GM12878 (cell line): ENCODE measurements at places on chromosomes 3 and 15.

- no peak for DNase-seq
Observed at GRCh38 chr3:34396288-34396687, 597.9 kb downstream of the PDCD6IP start.

- no peak for DNase-seq
Observed at GRCh38 chr3:178194539-178194938, 341.7 kb upstream of the KCNMB2 start.

DNA sequence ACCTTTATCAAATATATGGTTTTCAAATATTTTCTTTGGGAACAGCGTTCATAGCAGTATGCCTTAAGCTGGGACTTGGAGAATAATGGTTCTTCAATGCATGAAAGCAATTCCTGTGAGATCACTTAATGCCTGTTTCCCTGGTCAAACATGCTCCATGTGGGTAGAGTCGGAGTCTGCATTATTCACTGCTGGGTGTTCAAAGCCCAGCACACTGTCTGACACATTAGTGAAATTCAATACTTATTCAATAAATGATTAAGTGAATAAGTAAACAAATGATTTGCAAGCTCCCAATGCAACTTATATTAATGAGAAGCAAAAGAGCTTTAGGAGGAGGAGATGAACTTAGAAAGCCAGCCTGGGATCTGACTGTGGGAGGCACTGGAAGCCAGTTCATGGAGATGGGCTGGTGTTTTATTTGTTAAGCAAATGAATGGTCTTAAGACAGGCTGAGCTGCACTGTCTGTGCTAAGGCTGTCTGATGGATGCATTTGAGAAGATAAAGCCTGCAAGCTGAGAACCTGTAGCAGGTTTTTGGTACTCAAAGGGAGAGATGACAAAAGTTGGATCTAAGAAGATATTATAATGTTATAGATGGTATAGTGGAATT is 490.8 kb downstream of the MCTP2 start:
- no peak for DNase-seq

DNA sequence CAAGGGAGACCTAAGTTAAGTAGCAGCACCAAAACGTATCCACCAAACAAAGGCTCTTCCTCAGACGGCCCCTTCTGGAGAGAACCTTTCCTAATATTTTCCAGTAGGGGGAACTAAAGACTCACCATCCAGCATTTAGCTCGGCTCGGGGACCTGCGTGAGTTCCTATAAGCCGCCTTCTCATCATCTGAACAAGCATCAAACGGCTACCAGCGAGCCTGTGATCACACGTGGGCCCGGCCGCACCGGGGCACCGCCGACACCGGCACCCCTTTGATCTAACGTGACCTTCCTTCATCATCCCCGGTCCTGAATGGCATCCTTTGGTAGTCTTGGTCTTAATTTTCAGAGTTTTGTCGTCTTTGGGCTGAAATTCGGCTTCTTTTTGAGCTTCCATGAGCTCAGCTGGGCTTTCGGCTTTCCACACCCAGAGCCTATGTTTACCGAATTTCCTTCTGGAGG is 1.4 kb upstream of the ROBO2 start:
- DNase-seq, result no peak

- DNase-seq, result no peak
Observed at GRCh38 chr3:186307594-186308221, 54.3 kb downstream of the DGKG start.

DNA sequence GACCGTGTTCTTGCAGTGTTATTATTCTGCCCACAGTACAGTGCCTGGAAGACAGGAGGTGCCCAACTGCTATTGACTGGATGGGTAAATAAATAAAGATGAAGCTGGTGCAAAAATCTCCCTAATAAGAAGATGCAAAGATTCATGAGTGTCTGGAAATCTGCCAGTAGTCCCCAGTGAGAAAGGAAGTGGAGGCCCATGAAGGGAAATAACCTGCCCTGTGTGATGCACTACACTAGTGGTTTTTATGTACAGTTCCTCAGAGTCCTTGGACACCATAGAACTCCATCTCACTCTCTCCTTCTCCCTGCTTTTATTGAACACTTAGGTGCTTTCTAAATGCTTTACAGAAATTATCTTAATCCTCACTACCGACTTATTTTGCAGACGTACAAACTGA is 8.3 kb upstream of the SUCLG2 start:
- no peak for DNase-seq

DNA sequence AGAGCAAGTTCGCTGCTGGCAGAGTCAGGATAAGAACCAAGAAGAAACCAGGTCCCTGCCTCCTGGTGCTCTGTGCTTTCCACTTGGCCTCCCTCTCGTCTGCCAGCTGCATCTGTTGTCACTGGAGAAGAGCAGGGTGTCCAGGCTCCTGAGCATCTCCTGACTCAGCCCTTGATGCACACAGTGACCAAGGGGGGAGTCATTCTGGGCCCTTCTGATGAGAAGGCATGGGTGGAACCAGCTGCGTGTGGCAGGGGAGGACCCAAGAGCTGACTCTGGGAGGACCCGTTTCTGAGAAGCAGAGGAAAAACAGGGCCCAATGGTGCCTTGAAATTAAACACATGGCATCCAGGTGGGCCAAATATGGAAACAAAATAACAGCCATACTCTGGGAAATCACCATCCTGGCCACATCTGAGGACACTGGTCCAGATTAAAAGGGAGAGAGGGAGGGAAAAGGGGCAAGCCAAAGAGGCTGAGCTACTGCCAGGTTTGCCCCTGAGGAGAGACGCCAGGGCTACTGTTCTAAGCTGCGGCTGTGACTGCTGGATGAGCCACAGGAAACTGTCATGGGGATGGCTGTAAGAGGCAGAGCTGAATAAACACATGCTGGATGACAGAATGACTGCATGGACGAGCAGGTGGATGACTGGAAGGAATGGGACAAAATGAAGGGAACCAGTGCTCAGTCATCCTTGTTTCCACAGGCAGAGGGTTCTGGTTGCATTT is 58.1 kb upstream of the CA12 start:
- DNase-seq, result no peak

DNA sequence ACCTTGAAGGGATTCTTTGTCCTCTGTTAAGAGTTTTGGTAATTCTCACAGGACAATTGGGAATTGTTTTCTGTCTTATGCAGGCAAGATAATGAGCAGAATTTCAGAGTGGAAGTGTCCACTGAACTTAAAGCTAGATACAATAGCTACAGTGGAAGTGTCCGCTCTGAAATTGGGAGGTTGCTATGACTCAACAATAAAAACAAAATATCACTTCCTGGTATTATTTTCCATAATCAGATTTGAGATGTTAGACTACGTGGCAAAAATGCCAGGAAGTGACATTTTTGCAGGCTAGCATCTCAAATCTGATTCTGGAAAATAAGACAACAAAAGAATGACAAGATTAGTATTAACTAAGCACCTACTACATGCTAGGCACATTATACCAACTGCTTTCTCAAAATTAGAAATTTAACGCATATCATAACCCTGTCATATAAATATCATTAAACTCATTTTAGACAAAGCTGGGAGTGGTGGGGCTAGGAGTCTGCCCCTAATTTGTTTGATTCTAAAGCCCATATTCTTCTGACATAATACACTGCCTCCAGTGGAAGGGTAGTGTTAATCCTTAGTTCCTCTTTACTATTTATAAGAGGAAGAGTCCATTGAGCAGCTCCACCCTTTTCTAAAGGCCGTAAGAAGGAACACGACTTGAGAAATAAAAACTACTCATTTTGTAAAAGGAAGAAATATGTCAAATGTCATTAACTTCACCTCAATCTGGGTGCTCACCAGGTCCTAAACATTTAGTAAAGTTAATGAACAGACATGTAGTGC is 266.9 kb upstream of the STT3B start:
- no peak for DNase-seq

GRCh38 chr3:141979050-141979671 is 102.7 kb downstream of the ATP1B3 start:
- no peak for DNase-seq

DNA sequence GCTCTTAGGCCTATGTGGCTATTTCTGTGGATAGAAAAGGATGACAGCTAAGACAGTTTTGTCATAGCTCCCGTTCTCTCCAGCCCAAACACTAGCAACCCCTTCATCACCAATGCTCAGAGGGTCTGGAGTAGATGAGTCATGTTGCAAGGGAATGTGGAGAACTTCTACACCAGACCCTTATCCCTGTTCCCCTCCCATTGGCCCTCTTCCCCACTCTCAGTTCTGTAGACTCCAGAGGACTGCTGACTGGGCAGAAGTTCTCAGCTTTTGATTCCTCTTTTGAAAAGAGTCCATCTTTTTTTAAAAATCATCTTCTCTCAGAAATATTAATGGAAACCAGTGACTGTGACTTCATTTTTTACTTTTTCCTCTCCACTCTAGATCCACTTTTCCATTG is 2.4 kb upstream of the MYZAP start:
- DNase-seq, result no peak

DNA sequence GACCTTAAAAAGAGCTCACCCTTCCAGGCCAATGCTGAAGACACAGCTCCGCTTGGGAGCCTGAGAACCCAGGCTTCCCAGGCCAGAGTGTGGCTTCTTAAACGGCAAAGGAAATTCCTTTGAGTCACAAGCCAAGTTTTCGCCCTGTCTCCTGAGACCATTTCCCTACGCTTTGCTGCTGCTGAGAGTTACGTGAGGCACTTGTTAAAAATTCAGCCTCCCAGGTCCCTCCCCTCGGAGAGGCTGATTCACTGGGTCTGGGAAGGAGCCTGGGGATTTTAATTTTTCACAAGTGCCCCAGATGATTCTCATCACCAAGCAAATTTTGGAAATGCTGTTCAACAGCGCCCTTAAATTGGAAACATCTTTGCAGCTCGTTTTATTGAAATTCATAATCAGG is 25.5 kb downstream of the RLBP1 start:
- no peak for DNase-seq

DNA sequence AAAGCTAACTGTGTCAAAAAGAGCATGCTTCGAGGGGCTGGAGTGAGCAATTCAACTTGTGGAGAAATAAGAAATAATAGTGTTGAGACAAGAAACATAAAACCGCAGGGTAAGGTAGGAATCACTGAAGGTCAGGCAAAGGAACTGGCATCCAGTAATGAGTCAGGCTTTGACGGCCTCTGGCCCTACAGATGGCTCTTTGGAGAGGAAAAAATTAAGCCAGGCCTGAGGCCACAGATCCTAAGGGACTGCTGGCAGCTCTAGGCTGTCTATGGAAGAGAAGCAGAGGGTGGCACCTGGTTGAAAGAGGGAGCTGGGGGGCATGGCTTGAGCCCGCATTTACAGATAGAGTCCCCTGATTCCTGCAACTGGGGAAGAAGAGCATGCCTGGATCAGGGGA is 28.6 kb upstream of the ZSCAN2 start:
- no peak for DNase-seq

DNA sequence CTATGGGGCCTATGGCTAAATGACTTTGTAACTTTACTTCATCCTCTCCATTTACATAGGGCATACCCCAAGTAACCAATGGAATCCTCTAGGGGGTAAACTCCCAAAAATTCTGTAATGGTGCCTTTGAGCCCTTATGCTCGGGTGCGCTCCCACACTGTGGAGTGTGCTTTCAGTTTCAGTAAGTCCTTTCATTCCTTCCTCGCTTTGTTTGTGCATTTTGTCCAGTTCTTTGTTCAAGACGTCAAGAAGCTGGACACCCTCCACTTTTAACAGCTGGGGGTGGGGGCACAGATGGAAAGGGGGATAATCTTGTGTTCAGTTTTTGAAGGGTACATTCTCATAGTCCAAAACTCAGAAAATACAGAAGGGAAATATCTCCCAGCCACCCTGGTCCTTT is 84.4 kb upstream of the C2CD4B start:
- DNase-seq, result no peak

GRCh38 chr3:133058243-133058642 is 20.1 kb downstream of the TMEM108 start:
- no peak for DNase-seq

DNA sequence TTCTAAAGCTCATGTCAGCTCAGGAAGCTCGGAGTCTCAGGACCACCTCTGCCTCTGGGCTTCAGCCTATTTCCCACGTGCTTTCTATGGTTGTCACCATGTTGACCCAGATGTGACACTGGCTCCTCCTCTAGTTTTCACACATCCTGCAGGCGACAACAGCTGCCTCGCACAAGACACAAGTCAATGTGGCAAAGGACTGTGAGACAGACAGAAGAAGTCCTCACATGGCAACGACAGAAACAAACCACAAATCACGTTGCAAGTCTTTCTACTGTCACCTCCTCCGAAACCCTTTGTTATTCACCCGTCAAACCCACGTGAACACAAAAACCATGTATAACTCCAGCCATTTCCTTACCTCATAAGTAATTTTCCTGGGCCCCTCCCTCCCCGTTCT is 194.5 kb downstream of the MEX3B start:
- no peak for DNase-seq

DNA sequence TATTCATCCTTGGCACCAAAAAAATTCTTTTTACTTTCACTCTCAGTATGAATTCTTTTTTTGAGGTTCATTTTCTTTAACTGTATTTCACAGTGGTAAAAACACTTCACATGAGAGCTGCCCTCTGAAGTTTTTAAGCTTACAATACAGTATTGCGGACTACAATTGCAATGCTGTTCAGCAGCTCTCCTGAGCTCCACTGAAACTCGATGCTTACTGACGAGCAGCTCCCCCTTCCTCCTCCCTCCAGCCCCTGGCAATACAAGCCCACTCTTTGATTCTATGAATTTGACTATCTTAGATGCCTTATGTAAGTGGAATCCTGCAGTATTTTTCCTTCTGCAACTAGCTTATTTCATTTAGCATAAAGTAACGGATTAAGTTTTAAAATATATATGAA is 183.4 kb downstream of the ADAMTS17 start:
- no peak for DNase-seq

- no peak for DNase-seq
Observed at GRCh38 chr15:89091627-89092220, 3.5 kb downstream of the ABHD2 start.

DNA sequence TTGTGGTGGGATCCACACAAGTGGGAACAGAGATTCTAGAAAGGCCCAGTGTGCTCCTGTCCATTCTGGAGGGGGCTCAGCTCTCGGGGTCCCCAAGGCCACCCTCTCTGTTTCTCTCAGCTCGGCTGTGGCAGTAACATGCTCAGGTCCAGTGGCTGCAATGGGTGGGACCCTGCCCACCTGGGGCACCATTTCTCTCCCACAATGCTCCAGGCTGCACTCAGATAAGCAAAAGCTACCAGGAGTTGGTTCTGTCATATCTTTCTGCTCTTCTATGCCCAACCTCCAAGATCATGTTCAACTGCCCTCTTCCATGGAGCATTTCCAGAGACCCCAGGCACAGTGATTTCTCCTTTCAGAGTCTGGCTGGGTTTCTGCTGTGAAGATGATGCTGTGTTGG is 40.8 kb downstream of the ITGA11 start:
- no peak for DNase-seq

DNA sequence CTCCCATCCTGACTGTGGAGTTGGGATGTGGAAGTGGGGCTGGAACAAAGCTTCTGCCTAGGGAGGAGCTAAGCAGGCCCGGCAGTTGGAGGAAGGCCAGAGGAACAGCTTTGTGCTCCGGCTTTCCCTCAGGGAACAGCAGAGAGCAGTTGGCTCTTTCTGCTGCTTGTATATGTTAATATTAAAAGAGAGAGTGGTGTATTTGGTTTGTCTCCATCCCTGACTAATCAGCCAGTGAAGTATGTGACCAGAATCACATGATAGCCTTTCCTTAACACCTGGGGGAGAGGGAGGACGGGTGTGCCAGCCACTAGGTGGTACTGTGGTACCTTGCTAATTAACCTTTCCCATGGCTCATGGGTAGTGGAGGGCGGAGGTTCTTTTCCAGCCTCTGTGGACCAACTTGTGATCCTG is 10.0 kb downstream of the EIF2B5 start:
- no peak for DNase-seq

- DNase-seq, result no peak
Observed at GRCh38 chr15:80819001-80819400, 39.8 kb downstream of the CEMIP start.
